ENCODE measurements at places on chromosomes 5 and 9.

- no peak for DNase-seq
Measured at GRCh38 chr5:75568202-75568601, 43.1 kb upstream of the ANKDD1B start.

DNA sequence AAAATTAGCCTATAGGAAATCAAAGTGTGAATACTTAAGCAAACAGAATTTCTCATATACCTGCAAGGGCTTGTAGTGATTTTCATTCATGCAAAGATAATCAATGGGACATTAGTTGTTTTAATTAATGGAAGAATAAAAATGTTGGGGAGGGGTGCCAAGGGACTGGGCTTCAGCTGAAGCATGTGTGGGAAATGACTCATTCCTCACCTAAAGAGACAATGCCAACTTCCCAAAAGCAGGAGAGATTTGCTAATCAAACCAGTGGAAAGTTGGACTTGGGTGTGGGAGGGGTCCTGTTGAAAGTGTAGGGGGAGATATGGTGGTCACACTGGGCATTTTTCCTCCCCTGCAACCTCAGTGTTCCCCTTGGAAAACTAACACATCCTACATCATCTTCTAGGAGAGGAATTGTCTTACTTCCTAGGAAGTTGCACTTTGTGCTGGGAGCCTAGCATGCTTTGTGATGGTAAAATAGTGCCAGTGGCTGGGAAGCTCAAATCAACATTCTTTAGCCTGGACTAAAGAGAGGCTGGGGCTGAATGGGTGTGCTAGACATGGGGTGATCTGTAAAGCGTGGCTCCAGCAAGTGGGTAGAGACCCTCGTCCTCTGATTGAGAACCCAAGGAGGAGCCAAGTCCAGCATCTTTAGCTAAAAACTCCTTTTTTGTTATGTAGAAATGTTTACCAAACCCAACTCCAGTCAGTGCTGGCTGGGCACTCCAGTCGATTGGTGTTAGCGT is 6.4 kb upstream of the LHX2 start:
- no peak for DNase-seq

DNA sequence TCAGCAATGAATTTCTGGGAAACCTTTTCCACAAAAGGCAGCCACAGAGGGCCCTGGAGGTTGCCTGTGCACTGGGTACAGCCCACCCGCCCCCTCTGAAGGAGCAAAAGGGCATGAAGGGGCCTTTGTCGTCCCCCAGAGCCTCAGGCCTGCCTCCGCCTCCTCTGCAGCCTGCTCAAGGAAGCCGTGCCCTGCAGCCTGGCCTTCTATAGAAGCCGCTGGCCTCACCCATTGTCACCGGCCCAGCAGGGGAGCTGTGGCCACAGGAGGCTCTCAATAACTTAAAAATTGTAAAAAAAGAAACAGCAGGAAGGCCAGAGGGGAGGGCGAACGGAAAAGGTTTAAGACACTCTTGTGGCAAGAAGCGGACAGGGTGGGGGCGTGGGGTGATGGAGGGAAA is 213.3 kb downstream of the IRX2 start:
- no peak for DNase-seq

DNA sequence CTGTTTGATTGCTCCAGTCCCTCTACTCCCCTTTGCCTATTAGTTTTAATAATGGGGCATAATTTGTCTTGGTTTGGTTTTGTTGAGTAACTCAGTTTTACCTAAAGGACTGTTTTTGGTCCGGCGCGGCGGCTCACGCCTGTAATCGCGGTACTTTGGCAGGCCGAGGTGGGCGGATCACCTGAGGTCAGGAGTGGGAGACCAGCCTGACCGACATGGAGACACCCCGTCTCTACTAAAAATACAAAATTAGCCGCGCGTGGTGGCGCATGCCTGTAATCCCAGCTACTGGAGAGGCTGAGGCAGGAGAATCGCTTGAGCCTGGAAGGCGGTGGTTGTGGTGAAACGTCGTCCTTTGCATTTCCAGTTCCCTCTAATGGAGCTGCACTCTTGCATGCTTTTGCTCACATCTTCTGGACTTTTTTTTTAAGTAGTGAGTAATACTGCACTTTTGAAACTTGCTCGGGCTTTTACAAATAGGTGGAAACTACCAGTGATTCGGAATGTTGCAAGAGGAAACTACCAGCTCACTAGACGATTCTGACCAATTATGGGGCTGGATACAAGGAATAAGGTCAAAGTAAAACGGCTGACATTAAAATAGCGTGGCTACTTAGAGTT is 721 bp upstream of the MAML1 start:
- no peak for DNase-seq

GRCh38 chr5:117262572-117263131 is 688.0 kb upstream of the SEMA6A start:
- no peak for DNase-seq

GRCh38 chr9:83199240-83199639 is 136.3 kb upstream of the RASEF start:
- peak; percentile 53 for DNase-seq

Measured in NCI-H1694 treated with DMSO at 0.1 percent for 48 hours (cell line).